Hepatic stellate cell (primary cell): ENCODE measurements at places on chromosomes 4 and X.

DNA sequence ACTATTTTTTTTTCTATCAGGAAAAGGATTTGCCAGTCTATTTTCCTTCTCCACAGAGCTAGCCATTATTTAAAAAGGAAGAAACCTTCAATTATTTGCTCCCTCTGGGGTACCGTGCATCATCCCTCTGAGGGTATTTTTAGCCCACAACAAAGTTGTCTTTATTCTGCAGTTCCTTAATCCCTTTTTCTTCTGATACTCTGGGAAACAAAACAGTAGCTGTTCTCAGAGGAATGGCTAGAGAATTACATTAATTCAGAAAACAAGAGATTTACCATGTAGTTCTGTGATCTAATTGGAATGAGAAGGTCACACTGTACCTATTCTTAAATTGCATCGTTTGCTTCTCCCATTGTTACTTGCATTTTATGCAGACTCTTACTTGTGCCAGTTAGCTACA, 1056.7 kb downstream of the STIM2 start:
- DNase-seq = no peak

- no peak for DNase-seq
Observed at GRCh38 chrX:131262738-131263679, 26.1 kb downstream of the IGSF1 start.

DNA sequence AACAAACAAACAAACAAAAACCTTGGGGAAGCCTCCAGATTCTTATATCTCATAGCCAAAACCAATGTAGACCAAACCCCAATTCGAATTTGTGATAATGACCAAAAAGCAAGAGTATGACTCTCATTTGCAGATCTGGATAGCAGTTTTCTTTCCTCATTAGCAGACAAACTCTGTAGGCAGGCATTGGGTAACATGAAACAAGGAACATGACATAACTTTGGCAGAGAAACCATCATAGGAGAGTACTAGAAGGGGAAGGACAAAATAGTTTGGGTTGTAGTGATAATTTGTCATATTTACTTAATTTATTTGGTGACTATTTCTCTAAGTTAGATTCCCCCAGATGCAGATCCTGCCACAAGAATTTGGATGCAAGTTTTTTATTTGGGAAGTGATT, 187.8 kb downstream of the MID1IP1 start:
- DNase-seq = no peak

DNA sequence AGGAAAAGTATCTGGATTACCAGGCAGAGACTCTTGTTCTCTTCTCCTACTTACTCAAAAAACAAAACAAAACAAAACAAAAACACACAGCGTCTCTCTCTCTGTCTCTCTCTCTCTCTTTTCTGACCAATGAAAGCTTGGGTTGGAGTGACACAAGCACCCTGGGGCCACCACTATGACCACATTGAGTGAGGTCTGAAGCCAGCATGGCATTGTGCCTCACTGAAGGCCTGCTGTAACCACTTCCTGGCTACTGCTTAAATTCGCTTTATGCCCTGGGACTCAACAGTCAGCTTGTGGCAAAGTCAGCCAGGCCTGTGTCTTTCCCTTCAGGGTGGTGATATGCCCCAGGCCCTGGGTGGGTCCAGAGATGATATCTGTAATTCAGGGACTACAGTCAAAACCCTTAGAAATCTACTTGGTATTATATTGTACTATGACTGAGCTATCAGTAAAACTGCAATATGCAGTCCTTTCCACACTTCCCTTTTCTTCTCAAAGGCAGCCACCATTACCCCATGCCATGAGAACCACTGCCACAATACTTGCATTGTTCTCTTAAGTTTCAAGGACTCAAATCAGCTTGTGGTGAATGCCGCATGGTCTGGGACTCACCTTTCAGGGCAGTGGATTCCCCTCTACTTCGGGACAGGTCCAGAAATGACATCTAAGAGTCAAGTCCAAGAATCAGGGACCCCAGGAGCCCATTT, 606.8 kb upstream of the KLHL4 start:
- no peak for DNase-seq
